HL-60 (cell line): ENCODE measurements at places on chromosomes 5 and 9.

GRCh38 chr5:132854301-132854700 lies 12.0 kb downstream of the GDF9 start:
- DNase-seq: no peak

GRCh38 chr9:8140557-8140956 lies 341.0 kb upstream of the DMAC1 start:
- DNase-seq: no peak

GRCh38 chr9:136564379-136564988 lies 18.6 kb upstream of the NOTCH1 start:
- peak; percentile 87 for DNase-seq

- no peak for DNase-seq
These were observed 638.1 kb downstream of the ACTL7B start for GRCh38 chr9:108217431-108218349.

DNA sequence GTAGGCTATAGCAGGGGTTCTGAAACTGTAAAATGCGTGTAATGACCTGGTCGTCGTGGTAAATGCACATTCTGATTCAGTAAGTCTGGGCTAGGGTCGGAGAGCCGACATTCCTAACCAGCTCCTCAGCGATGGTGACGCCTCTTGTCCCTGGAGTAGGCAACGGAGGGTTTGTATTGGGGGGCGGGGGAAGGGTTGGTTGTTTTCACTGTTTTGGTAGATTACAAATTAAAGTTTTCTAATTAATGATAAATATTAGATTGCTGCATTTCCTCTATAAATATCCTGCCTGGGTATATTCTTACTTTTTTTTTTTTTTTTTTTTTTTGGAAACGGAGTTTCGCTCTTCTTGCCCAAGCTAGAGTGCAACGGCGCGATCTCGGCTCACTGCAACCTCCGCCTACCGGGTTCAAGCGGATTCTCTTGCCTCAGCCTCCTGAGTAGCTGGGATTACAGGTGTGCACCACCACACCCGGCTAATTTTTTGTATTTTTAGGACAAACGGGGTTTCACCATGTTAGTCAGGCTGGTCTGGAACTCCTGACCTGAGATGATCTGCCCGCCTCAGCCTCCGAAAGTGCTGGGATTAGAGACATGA lies 566 bp upstream of the ALDH7A1 start:
- no peak for DNase-seq

- DNase-seq: no peak
These were observed 1113.7 kb upstream of the WWC1 start for GRCh38 chr5:167177736-167178135.

GRCh38 chr9:111828193-111828592 lies 33.5 kb upstream of the SHOC1 start:
- DNase-seq: no peak

DNA sequence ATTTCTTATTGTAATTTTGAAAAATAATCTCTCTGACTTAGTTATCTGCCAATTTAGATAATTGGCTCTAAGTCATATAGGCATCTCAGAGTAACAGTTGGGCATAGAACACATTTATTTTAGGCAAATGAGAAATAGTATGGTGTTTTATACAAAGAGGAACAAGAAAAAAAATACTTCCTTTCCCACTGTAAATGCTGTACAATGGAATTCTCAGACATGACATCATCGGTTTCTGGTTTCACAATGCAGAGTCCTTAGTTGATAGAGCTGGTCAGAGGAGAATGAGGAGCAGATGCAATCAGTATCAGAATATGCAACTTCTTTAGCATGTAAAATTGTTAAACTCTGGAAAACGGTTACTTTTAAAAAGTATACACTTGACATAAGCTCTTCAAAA lies 49.4 kb downstream of the PLK2 start:
- peak; percentile 12 for DNase-seq

DNA sequence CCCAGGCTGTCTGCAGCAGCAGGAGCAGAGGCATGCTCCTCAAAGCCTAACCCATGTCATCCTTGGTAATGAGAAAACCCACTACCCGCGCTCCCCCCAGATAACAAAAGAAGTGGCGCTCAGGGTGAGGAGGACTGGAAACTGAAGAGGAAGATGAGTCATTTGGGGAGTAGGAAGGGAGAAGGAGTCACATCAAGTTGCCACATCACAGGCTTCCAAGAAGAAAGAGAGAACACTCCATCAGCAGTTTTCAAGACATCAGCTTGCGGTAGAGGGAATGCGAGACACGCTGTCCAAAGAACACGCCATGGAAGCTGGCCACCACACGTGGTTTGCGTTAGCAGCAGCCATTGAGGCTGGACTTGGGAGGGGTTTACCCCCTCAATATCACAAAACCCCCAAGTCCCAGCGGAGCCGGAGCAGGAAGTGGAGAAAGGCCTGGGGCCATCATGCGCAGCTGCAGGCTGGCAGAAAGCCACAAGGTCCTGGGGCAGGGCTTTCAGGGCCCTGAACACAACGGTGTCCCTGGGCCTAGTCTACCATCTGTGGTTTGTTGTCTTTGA lies 41.5 kb downstream of the SH3PXD2B start:
- DNase-seq: peak; percentile 49

DNA sequence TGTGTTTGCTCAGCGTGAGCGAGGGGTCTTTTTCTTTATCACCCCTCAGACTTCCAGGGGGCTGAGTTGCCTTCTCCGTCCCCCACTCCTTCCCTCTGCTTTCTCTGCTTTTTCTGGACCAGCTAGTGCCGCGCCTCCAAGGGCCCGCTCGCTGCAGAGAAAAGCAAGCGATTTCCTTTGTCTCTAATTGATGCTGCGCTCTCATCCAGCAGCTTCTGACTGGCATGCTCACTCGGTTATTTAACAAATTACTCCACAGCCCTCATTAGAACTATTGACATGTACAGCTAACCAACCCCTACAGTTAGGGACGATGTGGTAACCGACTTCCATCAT lies 288.0 kb downstream of the ELAVL2 start:
- DNase-seq: no peak

DNA sequence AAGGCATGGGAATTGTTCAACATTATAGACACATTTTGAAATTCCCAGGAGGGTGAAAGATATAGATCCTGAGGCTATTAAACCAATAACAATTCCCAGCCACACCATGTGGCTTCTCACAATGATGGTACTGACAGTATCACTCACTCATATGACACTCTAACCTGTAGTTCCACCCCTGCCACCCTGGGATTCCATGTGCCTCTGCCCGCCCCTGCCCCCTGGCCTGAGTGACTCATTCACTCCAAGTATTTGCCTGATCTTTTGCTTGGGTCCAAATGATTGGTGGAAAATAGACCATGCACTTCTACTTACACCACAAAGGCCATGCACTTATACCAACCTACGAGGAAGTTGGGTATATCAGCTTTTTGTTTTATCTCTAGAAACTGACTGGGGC lies 305.2 kb upstream of the DAB2 start:
- DNase-seq: no peak

GRCh38 chr5:102713278-102713677 lies 41.8 kb upstream of the PAM start:
- no peak for DNase-seq

DNA sequence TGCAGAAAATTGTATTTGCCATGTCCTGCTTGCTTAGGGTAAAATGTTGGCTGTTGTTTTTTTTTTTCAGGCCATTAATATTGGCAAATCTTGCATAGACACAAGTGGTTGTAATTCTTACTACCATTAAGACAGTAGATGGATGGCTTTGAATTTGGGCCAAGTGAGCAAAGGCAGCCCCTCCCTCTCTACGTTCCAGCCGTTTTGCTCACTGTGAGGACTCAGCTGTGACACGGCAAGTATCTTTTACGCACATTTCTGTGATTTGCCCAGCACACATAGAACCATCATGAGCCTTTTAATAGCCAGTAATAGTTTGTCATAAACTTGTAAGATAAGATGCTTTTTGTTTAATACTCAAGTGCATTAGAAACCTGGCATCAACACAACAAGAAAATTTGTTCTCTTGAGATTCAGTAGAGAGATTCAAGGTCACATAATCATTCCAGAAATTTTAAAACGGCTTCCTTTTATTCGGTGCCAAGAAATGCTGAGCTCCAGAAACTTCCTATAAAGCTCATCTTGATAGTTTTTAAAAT lies 205.2 kb upstream of the ADCY2 start:
- no peak for DNase-seq

DNA sequence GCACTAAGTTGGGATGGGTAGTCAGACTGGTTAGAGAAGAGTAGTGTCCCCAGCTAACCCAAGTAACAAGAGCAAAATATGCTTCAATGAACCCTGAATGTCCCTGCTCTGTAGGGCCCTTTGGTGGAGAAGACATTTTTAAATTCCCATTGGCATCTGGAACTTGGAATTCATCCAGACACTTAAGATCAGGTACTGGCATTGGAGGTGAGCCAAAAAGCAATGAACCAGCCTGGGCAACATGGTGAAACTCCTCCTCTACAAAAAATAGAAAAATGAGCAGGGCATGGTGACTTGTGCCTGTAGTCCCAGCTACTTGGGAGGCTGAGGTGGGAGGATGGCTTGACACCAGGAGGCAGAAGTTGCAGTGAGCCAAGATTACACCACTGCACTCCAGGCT lies 58.9 kb upstream of the ZNF618 start:
- DNase-seq: no peak

GRCh38 chr5:10678244-10678643 lies 82.8 kb downstream of the DAP start:
- no peak for DNase-seq

DNA sequence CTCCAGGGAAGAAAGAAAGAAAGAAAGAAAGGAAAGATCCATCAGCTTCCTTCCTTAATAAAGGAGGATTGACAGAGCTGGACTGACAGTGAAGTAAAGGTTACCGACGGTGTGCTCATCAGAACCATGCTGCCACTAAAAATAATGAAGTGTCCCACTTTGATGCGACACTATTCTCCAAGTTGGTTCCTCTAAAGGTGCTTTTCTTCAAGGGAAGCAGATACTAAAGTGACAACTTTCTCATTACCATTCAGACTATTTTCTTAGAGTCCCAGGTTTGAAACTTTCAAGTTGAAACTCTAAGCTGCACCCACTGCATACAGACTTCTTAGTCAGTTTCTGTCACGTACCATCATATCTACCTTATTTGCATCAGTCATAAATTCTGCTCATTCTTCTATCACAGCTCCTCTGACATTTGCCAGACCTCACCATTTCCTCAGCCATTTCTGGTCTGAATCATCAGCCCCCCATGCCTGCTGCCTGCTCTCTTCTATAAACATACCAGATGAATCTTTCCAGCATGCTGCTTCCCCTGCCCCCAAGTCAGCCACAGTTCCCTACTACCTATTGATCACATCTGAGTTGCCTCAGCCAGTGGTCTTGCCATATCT lies 177.6 kb downstream of the DEPDC1B start:
- no peak for DNase-seq
